ENCODE measurements at places on chromosomes 7 and 10.

DNA sequence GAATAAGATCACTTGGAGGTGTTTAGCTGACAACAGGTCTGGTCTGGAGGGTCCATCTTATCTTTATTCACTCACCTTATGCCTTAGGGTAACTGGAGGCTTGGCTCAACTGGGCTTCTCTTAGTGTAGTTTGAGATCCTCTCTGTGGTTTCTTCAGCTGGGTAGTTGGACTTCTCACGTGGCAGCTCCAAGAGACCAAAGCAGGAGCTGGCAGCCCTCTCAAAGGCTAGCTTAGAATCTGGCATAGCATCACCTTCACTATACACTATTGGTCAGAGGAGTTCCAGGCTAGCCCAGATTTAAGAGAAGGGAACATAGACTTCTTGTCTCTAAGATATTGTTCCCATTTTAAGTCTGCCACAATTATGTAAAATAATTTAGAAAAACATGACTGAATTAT, 16.4 kb downstream of the ADK start:
- DNase-seq = no peak

GRCh38 chr7:44787041-44787440, 9.4 kb upstream of the PPIA start:
- DNase-seq = no peak

GRCh38 chr7:158266817-158267741, 320.5 kb downstream of the PTPRN2 start:
- no peak for DNase-seq

DNA sequence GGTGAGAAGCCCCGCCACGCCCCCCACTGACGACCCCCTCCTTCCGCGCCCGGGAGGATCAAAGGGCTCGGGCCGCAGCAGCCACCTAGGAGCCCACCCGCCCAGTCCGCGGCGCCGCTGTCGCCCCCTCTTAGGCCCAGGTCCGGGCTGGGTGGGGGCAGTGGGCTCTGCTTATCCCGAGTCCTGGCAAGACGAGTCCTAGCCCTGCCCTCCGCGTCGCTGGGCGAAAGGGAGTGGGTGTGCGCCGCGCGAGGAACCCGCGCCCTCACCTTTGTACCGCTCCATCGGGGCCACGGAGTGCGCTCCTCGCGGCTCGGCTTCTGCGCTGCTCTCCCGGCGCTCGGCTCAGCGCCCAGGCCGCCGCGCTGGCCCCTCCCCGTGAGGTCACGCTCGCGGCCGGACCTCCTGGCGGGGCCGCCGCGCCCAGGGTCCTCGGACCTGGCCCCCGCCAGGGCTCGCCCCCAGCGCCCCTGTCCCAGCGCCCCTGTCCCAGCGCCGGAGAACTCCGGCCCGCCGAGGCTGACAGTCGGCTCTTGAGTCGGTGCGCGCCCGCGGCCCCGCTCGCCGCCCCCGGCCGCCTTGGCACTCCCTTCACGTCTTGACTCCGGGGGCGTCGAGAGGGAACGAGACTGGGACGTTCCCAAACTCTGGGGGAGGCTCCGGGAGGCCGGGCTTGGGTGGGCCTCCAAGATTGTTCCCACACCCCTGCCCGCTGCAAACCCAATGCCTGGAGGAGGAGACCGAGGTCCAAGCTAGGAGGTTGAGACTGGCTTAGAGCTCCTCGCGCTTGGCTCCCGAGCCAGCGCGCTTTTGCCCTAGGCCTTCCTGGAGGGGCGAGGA, at the start of gene AFAP1L2:
Gene AFAP1L2 (minus strand): TSS at position 332 of the 840 bp plus-strand sequence. CDS start 47 bp downstream, at position 285.
- DNase-seq = no peak

GRCh38 chr7:105920766-105921165, 42.3 kb upstream of the CDHR3 start:
- DNase-seq = no peak

DNA sequence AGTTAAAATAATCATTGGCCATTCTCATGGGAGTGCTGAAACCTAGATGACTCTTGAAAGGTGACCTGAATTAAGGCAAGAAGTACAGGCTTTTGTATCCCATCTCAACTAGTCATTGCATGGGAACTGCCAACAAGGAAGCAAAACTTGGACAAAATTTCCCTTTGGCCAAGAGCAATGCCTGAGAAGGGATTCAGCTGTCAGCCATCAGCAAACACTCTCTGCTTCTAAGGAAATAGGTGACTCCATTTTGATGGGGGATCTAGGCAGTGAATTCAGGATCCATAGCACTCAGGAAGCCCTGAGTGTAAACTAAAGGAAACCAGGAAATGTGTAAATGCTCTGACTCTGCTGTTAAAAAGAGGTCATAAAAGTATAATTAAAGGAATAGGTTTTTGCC, 221.5 kb upstream of the TMEM229A start:
- DNase-seq = no peak

Data from activated CD4-positive, alpha-beta T cell treated with anti-CD3 and anti-CD28 coated beads, Interleukin-2, amount 10 ng/mL, durations not matched to agents 24 days and 14 days (primary cell).